ENCODE measurements at places on chromosomes 2 and 18. TPM values are rescaled to one million over a fixed set of nuclear protein-coding genes. Genes with fewer than 3 reads are reported as not detected.
A peak's percentile ranks its signal among the peaks of the same experiment; 100 is the strongest.

Gene ZSWIM2
- total RNA-seq, result not detected

- no peak overlapping the region for H3K4me3 ChIP-seq
- no peaks in the 10 kb centered on the region for H3K27me3 ChIP-seq
- H3K4me1 ChIP-seq, result peaks cover 31% of the 10 kb centered on the region
- H3K36me3 ChIP-seq, result no peaks in the 10 kb centered on the region
- H3K27ac ChIP-seq, result no peak overlapping the region
- no peak for DNase-seq
Measured at GRCh38 chr2:217414429-217414828, 554.6 kb upstream of the TNP1 start.

GRCh38 chr2:41000906-41001305, 549.0 kb upstream of the SLC8A1 start:
- no peak for DNase-seq
- no peak overlapping the region for H3K27ac ChIP-seq
- H3K4me1 ChIP-seq, result no peaks in the 10 kb centered on the region
- H3K36me3 ChIP-seq, result no peaks in the 10 kb centered on the region

- DNase-seq, result no peak
- no peaks in the 10 kb centered on the region for H3K4me1 ChIP-seq
- H3K27me3 ChIP-seq, result no peaks in the 10 kb centered on the region
- H3K4me3 ChIP-seq, result no peak overlapping the region
Measured at GRCh38 chr2:134689315-134689714, 29.5 kb downstream of the TMEM163 start.

DNA sequence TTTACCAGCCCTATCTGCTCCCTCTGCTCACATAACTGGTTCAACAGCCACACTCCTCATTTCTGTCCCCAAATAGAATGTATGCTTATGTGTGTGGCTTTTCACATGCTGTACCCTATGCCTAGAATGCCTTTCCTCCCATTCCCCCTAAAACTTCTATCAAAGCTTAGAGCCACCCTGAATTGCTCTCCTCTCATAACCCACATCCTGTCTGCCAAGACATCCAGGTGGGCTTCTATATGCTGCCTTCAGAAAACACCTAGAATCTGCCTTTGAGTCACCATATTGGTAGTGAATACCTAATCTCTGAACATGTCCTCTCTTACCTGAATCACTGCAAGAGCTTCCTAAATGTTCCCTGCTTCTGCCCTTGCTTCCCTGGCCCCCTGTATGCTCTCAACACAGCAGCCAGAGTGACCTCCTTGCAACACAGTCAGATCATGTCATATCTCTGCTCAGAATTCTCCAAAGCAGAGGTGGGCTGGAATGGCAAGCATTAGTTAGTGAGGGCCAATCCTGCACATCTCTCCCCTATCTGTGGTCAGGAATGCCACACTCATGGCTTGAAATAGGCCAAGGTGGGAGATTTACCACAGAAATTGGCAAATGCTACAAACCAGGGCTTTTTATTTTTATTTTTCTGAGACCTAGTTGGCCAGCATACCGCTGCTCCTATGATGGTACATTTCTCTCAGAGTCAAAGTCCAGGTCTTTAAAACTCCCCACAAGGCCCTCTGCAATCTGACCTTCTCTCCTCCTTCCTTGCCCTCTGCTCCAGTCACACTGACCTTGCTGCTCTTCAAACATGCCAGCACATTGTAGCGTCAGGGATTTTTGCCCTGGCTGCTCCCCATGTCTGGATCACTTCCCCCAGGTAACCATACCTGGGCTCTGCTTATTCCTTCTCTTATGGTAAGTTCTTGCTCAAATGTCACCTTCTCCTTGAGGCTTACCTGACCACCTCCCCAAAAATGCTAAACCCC, 111.8 kb upstream of the STON1 start:
- H3K27ac ChIP-seq, result no peak overlapping the region
- H3K4me3 ChIP-seq, result no peak overlapping the region
- no peak for DNase-seq
- no peaks in the 10 kb centered on the region for H3K27me3 ChIP-seq
- peaks cover 40% of the 10 kb centered on the region for H3K4me1 ChIP-seq

DNA sequence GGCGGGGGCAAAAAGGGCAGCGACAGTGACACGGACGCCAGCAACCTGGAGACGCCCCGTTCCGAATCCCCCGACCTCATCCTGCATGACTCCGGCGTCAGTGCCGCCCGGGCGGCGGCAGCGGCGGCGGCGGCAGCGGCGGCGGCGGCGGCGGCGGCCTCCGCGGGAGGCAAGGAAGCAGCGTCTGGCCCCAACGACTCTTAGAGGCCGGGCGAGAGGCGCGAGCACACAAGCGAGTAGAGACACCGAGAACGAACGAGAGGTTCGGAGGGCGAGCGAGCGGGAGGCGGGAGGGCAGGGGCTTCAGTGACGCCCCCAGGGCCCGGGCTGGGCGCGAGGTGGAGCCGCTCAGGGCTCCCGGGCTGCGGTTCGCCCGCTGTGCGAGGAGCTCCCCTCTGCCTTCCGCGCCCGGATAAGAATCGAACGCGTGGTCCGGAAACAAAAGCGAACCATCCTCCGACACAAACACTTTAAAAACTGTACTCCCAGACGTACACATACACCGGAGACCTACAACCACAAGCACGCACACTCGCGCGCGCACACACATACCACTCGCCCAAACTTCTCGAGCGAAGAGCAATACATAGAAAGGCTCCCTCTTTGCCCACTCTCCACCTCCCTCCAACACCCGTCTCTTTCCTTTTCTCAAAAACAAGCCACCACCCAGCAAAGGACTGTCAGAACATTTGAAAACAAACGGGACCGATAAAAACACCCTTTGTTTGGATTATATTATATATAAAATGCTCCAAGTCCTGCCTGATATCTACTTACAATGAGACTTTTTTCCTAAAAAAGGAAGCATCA, 2.8 kb downstream of the SP9 start:
- H3K27ac ChIP-seq, result peak overlapping the region; percentile 54
- H3K4me1 ChIP-seq, result peaks cover 78% of the 10 kb centered on the region
- peak overlapping the region; percentile 53 for H3K4me3 ChIP-seq
- no peak for DNase-seq
- H3K27me3 ChIP-seq, result peaks cover 98% of the 10 kb centered on the region
- no peaks in the 10 kb centered on the region for H3K36me3 ChIP-seq

DNA sequence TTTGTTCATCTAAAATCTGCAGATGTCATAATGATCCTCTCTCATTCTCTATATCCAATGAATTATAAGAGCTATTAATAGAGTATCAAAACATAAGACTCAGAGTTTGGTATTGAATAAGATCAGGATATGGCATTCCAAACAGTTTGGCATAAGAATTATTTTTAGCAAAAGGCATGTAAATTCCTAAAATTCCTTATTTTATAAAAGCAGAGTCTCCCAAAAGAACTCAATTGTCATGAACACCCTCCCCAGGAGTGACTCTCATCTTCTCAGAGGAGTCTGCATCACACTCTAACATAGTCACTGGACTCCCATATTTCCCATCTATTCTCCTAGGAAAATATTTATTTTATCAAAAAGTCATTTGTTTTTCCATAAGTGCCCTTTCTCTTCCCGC, 1710.2 kb upstream of the SLC39A10 start:
- no peak overlapping the region for H3K27ac ChIP-seq
- H3K27me3 ChIP-seq, result no peaks in the 10 kb centered on the region
- no peak for DNase-seq
- H3K36me3 ChIP-seq, result no peaks in the 10 kb centered on the region
- H3K4me3 ChIP-seq, result no peak overlapping the region

DNA sequence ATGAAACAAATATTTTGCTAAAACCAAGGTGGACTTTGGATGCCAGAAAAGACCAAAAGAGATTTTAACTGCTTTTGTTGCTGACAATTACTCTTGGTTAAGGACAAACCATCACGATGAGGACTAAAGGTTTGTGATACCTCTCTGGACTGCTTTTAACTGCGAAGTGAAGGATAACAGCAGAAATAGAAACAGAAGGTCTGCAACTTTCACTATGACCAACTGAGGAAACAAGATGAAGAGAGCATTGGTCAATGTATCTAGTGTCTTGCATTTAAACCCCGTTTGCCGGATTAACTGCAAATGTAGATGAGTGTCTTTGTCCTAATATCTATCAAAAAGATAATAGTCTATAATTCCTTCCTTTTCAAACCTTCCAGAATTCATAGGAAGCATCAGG, 541.7 kb downstream of the ERBB4 start:
- no peaks in the 10 kb centered on the region for H3K27me3 ChIP-seq
- no peak for DNase-seq
- H3K36me3 ChIP-seq, result no peaks in the 10 kb centered on the region
- no peaks in the 10 kb centered on the region for H3K4me1 ChIP-seq
- no peak overlapping the region for H3K27ac ChIP-seq

GRCh38 chr18:73615506-73615905, 532.1 kb downstream of the FBXO15 start:
- DNase-seq, result no peak
- no peaks in the 10 kb centered on the region for H3K36me3 ChIP-seq
- no peaks in the 10 kb centered on the region for H3K27me3 ChIP-seq
- H3K27ac ChIP-seq, result no peak overlapping the region
- H3K4me3 ChIP-seq, result no peak overlapping the region
- no peaks in the 10 kb centered on the region for H3K4me1 ChIP-seq

GRCh38 chr2:221676566-221677172, 104.6 kb upstream of the EPHA4 start:
- H3K4me3 ChIP-seq, result no peak overlapping the region
- no peak for DNase-seq
- H3K27ac ChIP-seq, result no peak overlapping the region
- H3K36me3 ChIP-seq, result no peaks in the 10 kb centered on the region
- H3K27me3 ChIP-seq, result no peaks in the 10 kb centered on the region
